ENCODE measurements at places on chromosomes 2 and 18. TPM values are rescaled to one million over a fixed set of nuclear protein-coding genes. Genes with fewer than 3 reads are reported as not detected.

The LOXHD1 gene
- total RNA-seq: 0.58 TPM

The COL6A3 gene
- total RNA-seq: 1.7 TPM

The EIPR1 gene
- total RNA-seq: 33.2 TPM

The ELOA2 gene
- total RNA-seq: 0.13 TPM

The SCN9A gene
- 14.1 TPM for total RNA-seq

The LCT gene
- total RNA-seq: 0.15 TPM

The TSPYL6 gene
- 0.43 TPM for total RNA-seq

The RGPD3 gene
- 0.81 TPM for total RNA-seq

The SMPD4 gene
- total RNA-seq: 32.2 TPM

The BOLL gene
- total RNA-seq: 0.15 TPM

The BMP10 gene
- total RNA-seq: 1.0 TPM

The TOGARAM2 gene
- total RNA-seq: 0.73 TPM

The GTF2A1L gene
- 0.32 TPM for total RNA-seq

The ASXL3 gene
- 44.7 TPM for total RNA-seq

The OR6B2 gene
- 0.38 TPM for total RNA-seq

The NEU2 gene
- not detected for total RNA-seq

The GCG gene
- total RNA-seq: not detected

The LTBP1 gene
- total RNA-seq: 5.4 TPM

The LYPD1 gene
- 40.0 TPM for total RNA-seq

The POTEI gene
- total RNA-seq: 0.11 TPM

The CPO gene
- 0.36 TPM for total RNA-seq

The GALNT5 gene
- 0.71 TPM for total RNA-seq

The AFF3 gene
- 7.2 TPM for total RNA-seq

The RPL31 gene
- 2,137 TPM for total RNA-seq

The TMEM169 gene
- total RNA-seq: 67.8 TPM

The G6PC2 gene
- not detected for total RNA-seq

The ITGA6 gene
- total RNA-seq: 3.4 TPM

The FBXO48 gene
- total RNA-seq: 0.75 TPM

The CABYR gene
- total RNA-seq: 13.9 TPM

The CCDC195 gene
- not detected for total RNA-seq

The PTPRN gene
- 0.94 TPM for total RNA-seq

The MC5R gene
- total RNA-seq: not detected

The TTC21B gene
- 35.2 TPM for total RNA-seq

The CYS1 gene
- total RNA-seq: 1.2 TPM

The CREG2 gene
- 12.7 TPM for total RNA-seq

The ANKRD30B gene
- 0.04 TPM for total RNA-seq

The FRZB gene
- 4.3 TPM for total RNA-seq

The DNAJC5G gene
- total RNA-seq: not detected

The AKAIN1 gene
- 1.3 TPM for total RNA-seq

The PFN4 gene
- total RNA-seq: 2.4 TPM

The ALPP gene
- total RNA-seq: 0.51 TPM

The LIPT1 gene
- total RNA-seq: 7.5 TPM

The FNDC4 gene
- total RNA-seq: 7.3 TPM

The SPP2 gene
- total RNA-seq: 0.41 TPM

The CDCA7 gene
- 6.8 TPM for total RNA-seq

The MMADHC gene
- 67.7 TPM for total RNA-seq

The NYAP2 gene
- total RNA-seq: 9.2 TPM

The OTX1 gene
- 0.51 TPM for total RNA-seq

The SOCS6 gene
- total RNA-seq: 11.6 TPM

The CCDC138 gene
- total RNA-seq: 16.2 TPM

The ANKRD23 gene
- 3.8 TPM for total RNA-seq

The CD226 gene
- 0.32 TPM for total RNA-seq

The KLHL41 gene
- 0.91 TPM for total RNA-seq

The ALLC gene
- 0.49 TPM for total RNA-seq

The PTRHD1 gene
- 22.9 TPM for total RNA-seq

The TMEM200C gene
- total RNA-seq: 5.1 TPM

The KCNIP3 gene
- total RNA-seq: 1.8 TPM

All from motor neuron (in vitro differentiated cells).